ENCODE measurements at places on chromosomes 5 and 9.

- peak; percentile 14 for DNase-seq
Measured at GRCh38 chr5:111511831-111512374, 432 bp downstream of the STARD4 start.

DNA sequence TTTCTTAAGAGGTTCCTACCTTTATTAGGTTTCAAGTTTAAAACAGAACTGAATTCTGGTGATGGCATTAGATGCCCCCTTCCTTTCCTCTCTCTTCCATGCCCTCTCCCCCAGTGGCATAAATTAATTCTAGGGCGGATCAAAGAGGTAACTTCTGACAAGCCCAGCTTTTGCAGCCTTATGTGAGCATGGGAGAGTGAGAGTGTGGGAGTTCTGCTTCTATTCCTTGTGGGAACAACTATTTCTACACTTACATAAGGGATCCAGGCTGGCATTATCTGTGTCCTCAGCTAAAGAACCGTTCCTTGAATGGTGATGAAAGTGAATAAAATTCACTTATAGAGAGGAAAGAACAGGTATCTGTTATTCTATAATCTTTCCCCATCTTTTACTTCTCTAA lies 437.6 kb downstream of the KIF4B start:
- no peak for DNase-seq

DNA sequence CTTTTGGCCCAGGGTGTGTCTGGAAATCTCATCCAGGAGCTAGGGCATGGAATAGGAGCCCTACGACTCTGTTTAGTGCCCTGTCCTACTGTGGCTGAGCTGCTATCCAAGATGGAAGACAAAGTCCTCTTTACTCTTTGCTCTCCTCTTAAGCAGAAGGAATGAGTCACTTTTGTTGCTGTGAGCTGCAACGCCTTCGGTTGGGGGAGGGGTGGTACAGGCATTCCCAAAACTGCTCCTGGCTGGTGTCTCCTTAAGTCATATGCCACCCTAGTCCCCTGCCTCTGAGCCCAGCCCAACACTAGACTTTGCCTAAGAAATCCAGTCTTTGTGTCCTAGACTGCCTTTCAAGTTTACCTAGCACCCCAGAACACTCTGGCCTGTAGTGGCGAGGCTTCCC lies 99.9 kb downstream of the PRR16 start:
- no peak for DNase-seq

GRCh38 chr5:153959134-153959957 lies 79.4 kb downstream of the FAM114A2 start:
- DNase-seq: no peak

DNA sequence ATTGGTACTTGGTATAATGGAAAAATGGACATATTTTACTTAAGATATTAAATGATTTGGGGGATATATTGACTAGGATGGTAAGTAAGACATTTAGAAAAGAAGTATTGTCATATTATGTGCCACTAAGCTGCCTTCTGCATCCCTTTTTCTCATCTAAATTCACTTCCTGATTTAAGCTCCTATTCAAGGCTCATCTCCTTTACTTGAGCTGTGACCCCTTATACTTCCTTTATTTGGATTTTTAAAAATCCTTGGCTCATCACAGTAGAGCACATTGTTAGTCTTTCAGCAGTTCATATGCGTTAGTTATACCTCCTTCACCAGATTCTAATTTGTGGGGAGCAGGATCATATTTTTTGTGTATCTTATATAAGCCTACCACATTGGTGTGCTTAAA lies 6.6 kb downstream of the COMMD10 start:
- DNase-seq: no peak

DNA sequence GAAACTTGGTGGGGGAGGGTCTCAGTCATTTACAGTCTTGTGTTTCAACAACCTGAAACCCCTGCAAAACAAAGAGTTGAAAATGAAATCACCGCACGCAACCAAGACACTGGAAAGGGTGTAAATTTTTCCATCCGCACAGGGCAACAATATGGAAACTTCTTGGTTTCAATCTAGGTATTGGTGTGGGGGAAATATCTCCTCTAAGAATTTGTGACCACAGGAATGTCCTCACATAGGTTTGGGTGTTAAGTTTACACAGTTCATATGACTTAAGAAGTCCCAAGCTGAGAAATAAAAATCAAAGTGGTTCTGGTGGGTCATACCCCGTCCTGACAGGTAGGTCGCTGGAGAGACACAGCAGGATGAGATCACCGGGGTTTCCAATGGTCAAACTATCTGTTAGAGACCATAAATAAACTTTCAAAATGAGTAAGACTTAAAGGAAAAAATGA lies 51.9 kb upstream of the PIP5K1B start:
- DNase-seq: peak; percentile 35

DNA sequence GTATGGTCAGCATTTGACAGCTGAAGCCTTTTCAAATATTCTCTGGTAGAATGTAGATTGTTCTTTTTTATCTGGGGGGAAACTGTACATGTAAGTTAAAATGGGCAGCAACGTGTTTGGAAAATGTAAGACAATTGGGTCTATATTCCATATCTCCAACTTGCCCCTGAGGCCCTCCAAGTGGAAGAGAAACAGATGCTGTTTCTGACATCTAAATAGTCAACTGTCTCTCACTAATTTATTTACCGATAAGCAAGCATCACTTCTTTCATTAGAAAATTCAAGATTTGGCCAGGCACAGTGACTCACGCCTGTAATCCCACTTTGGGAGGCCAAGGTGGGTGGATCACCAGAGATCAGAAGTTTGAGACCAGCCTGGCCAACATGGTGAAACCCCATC lies 120.2 kb upstream of the TBCA start:
- no peak for DNase-seq

- DNase-seq: no peak
Measured at GRCh38 chr9:13644675-13645074, 365.2 kb upstream of the MPDZ start.

DNA sequence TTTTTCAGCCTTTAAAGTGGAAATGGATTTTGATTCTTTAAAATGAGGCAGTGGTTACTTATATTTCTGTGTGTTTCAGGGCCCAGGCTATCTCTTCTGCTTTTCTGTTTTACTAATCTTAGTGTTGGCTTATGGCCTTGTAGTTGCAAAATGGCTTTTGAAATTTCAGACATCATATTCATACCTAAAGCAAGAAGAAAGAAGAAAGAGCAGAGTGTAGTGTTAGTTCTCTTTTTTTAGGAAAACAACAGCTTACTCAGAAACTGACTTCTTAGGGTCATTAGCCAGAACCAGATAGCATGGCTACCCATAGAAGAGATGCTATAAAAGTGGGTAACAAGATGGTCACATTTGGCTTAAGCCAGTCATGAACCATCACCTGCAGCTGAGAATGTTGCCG lies 20.9 kb downstream of the ZBED3 start:
- no peak for DNase-seq

DNA sequence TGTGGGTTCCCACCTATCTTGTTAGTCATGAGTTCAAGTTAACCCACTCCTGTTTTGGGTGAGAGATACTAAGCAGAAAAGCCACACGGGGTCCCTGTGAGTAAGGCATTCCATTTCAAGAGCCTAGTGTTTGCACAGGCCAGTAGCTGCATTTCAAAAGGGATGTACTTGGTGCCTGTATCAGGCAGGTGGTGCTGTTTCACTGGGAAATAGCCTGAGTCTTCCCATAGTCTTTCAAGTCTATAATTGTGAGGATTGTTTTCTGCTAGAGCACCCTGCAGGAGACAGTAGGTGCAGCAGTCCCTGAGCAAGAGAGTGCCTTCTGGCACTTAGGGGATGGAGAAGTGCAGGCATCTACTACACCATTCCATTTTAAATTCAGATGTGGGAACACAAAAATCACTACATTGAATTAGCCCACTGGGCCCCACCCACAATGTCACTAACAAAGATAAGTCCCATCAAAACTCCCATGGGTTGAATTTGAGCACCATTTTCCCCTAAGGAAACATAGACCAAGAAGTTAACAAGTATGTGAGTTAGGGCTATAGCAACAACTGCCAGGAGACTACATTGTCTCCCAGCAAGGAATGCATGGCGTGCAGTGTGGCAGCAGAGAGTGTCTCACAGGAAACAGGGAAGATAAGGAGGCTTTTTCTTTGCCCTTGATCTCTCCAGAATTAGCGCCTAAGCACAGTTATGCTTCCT lies 263.2 kb downstream of the COX7C start:
- peak; percentile 26 for DNase-seq

- DNase-seq: no peak
Measured at GRCh38 chr9:138022121-138022741, 144.6 kb downstream of the CACNA1B start.

DNA sequence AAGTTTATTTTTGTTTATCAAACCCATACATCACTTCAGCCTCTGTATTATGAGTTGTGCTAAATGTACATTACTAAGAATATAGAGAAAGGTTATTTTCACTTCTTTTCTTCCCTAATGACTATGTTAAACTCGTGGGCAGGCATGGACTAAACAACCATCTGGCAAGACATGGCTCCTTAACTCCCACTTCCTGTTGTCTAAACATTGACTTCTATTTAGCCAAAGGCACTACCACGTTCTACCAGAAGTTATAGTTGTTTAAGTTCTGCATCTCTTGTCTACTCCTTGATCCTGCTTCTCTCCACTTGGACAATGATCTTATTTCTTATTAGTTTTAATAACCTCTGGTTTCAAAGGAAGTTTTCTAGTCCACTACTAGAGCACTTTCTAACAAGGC lies 136.1 kb downstream of the MACIR start:
- no peak for DNase-seq

DNA sequence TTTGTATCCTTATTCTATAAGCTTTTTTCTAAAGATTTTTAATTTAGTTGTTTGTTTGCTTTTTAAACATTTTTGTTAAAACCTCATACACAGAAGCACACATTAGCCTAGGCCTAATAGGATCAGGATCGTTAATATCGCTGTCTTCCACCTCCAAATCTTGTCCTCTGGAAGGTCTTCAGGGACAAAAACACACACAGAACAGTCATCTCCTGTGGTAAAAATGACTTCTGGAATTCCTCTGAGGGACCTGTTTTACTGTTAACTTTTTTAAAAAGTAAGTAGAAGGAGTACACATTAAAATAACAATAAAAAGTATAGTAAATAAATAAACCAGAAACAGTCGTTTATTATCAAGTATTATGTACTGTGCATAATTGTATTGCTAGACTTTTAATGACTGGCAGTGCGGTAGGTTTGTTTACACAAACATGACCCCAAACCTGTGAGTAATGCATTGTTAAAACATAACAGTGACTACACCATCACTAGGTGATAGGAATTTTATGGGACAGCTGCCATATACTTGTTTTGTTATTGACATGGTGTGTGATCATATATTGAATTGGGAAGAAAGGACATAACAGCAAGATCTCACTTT lies 109.6 kb downstream of the ZCCHC7 start:
- DNase-seq: no peak

DNA sequence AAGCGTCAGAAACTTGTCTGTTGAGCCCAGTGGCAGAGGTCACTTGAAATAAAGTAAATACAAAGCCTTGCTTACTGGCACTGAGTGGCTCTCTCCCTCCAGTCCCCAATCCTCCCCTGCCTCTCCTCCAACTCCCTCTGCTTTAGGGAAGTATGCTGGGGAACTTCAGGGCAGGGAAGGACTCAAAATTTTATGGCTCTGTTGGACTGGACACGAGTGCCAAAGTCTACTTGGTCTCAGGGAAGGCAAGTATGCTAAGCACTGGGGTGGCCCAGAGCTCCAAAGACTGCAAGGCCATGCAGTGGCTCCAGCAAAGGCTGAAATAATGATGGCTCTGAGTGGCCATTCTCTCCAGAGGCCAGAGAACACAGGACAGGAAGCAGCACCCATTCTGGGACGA lies 9.6 kb downstream of the PLGRKT start:
- no peak for DNase-seq

DNA sequence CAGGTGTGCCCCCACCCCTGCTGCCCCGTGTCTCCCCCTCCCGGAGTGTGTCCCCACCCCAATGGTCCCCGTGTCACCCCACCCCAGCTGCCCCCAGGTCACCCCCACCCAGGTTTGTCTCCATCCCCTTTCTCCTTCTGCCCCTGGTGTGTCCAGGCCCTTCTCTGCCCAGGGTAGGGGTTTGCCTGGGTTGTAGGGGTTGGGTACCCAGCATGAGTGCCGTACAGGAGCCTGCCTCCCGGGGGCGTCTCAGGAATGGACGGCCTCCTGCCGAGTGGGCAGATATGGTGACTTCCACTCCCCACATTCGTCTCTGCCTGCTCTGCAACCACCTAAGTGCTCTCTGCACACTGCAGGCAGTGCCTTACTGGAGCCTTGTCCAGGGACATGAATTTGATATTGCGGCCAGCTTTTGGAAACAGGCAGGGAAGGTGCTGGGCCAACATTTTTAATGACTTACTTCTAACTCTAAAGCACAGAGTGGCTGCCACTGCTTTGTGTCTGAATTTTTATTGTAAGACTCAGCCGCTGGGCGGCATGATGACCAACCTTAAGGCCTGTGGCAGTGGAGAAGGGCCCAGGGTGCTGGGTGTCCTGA lies 6.7 kb downstream of the LRRC14B start:
- DNase-seq: no peak

DNA sequence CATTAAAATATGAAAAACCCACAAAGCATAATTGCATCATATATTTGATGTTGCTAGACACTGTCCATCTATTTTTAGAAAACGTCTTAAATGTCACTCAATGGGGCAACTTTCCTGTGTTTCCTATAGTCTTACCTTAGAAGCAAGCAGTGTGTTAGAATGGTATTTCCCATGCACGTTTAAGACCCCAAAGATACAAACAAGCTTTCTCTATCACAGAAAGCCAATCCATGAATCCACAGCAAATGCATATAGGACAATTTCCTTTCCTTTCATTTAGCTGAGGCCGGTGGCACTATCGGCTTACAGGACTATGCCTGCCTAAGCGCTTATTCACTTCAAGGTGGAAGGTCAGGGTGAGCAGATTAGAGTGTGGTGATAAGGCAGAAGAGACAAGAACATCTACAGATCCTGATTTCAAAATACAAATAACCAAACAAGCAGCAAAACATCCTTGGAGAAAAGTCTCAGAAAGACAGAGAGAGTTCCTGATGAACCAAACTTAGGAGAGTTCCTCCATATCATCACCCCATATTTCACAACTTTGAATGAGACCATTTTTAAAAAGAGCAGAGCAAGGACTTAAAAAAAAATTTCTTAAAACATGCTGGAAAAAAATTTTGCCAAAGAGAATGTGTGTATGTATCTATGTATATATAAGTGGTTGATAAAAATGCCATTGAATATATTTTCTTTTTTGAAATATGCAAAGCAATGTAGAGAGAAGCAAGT lies 57.2 kb downstream of the MEF2C start:
- no peak for DNase-seq

DNA sequence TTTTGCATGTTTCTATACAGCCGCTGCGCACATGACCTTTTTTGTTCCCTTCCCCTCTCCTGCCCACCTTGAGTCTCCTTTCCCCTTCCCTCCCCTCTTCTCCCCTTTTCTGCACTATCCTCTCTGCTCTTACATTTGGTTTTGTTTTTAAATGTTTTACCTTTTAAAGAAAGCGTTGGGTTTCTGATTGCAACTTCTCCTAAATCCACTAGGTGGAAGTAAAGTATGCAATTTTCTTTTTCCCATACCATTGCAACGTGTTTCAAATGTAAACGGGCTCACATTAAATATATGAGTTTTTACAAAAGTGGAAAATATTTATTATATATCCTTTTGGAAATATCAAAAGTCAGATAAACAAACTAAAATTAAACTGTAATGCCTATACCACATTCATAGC lies 500.9 kb downstream of the DIRAS2 start:
- no peak for DNase-seq

- DNase-seq: no peak
Measured at GRCh38 chr9:73451003-73451402, 299.3 kb downstream of the ANXA1 start.

GRCh38 chr9:95206143-95206542 lies 111.4 kb downstream of the FANCC start:
- DNase-seq: no peak

- DNase-seq: peak; percentile 58
Measured at GRCh38 chr5:67166460-67167285, 29.9 kb downstream of the CD180 start.

Data from stimulated activated CD4-positive, alpha-beta T cell treated with anti-CD3 and anti-CD28 coated beads, Interleukin-12 subunit alpha, Interleukin-12 subunit beta, amount 100 ng/mL, for 48 hours (primary cell).